ENCODE measurements at places on chromosomes 11 and 22.

- DNase-seq = no peak
Observed at GRCh38 chr11:88861618-88862017, 204.2 kb downstream of the GRM5 start.

DNA sequence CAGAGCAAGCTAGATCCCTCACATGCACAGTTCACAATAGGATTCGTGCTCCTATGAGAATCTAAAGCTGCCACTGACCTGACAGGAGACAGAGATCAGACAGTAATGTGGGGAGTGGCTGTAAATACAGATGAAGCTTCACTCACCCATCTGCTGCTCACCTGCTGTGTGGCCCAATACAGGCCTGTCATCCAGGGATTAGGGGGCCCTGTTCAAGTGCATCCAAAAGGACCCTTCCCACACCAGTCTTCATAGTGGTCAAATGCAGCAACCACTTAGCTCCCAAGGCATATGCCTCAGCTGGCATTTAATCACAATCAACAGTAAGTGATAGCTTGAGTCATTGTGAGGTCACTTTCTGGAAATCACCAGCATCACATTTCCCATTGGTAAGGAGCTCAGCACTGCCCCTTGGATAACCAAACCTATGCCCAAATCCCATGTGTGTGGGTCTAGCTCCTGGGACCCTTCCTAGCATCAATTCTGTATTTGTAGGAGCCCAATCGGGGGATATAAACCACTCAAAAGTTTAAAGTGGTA is 65.6 kb downstream of the OR4C45 start:
- no peak for DNase-seq

DNA sequence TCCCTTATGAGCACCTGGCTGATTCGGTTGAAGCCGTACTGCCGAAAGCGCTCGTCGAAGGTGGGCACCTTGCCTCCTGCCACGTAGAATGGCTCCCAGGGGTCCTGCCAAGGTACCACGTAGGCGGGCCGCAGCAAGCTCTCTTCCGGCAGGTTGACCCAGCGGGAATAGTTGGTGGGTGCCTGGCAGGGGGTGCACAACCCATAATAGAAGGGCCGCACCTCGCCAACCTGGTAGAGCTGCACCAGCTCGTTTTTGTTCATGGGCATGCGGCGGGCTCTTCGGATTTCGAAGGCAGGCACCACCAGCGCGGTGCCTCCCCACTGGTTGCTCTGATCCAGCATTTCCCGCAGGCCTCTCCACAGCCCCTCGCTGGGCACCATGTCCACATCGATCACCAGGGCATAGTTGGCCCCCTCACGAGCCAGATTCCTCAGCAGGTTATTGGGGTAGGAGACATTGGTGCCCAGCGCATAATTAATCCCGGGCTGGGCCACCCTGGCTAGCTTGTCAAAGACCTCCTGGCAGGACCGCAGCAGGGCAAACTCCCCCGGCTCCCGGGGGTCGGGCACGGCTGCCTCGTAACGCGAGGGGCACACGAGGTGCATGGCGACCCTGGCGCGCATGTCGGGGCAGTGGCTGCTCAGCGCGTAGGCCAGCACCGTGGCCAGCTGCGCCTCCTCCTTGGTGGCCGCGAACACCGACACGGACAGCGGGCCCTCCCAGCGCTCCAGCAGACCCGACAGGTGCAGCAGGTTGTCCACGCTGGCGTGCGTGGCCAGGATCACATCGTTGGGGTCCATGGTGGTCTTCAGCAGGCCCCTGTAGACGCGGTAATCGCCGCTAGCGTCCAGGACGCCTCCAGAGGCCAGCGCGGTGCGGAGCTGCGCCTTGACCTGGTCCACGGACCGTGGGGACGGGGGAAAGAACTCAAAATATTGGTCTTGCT is 679 bp downstream of the B4GAT1 start:
- DNase-seq = no peak

DNA sequence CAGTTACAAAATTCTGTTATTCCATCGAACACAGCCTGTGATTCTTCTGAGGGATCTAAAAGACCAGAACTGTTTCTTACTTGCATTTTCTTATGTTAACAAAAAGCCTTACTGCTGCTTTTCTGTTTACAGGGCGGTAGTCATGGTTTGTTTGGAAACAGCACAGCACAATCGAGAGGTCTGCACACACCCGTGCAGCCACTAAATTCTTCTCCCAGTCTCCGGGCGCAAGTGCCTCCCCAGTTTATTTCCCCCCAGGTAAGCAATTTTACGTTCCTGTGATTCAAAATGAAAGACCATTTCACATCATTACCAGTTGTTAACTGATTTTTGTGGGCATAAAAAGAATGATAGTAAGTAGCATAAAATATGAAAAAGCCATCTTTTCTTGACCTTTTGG is 60.8 kb upstream of the ADSL start:
- DNase-seq = no peak

DNA sequence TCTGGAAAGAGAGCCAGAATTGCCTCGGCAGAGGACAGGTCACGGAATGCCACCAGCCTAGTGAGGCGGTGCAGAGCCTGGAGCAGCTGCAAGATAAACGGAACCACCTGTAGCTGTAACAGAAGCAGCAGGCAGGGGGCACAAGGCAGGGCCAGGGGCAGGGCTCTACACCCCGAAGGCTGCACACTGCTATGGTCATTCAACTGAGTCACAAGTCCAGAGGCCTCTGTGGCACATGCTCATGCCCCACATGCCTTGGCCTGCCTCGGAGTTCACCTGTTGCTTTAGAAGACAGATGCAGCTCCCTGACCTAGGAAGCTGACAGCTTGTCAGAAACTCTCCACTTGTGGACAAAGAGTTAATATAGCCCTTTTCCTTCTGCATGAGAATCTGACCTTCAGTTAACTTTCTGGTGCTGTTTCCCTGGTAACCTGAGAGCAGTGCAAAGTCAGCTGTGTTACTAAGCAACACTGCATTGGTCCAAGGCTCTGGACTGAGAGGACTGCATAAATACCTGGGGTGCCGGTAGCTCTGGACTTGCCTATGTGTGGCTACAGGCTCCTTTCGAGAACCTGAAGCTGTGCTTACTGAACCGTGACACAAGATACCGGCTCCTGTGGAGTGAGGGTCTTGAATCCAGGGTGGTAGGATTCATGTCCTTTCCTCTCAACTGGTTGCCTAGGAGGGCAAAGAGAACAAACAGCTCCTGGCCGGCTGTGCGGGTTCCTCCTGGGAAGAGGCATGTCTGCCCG is 10.5 kb downstream of the COMMD9 start:
- DNase-seq = no peak

- peak; percentile 92 for DNase-seq
Observed at GRCh38 chr11:67288452-67289225, 464 bp upstream of the ANKRD13D start.

DNA sequence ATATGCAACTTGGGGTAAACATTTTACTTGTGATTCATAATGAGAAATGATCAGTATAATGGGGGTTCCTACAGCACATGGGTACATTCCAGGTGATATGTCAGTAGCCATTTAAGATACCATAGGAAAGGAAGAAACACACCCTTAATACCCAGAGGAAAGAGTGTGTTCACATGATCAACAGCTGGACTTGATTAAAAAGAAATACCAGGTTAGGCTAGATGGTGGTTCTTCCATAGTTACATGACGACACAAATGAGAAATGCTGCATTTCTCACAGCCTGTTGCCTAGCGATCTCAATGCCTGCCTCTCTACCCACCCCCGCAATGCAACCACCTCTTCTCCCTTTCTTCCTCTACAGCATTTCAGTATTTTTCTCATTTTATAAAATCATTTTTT is 96.8 kb downstream of the TTC28 start:
- no peak for DNase-seq

DNA sequence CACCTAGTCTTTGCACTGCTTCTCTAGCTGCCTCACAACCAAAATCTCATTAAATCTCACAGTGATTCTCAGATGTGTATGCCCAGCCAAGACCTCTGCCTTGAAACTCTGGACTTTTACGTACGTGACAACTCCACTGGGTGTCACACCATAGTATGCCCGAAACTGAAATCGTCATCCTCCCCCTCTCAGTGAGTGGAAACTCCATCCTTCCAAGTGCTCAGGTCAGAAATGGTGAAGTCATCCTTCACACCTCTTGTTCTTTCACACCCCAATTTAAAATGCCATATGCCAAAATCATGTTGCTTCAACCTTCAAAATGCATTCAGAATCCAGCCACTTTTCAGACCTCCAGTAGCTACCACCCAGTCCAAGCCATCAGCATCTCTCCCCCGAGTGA is 42.5 kb downstream of the SFI1 start:
- peak; percentile 54 for DNase-seq

GRCh38 chr11:114026355-114026754 is 33.2 kb upstream of the ZBTB16 start:
- peak; percentile 15 for DNase-seq

All from activated naive CD8-positive, alpha-beta T cell treated with anti-CD3 and anti-CD28 coated beads, Interleukin-2, amount 50 U/mL, for 24 hours (primary cell).